ENCODE measurements at places on chromosomes 4 and X. TPM values are rescaled to one million over a fixed set of nuclear protein-coding genes. Genes with fewer than 3 reads are reported as not detected.

Gene HDAC8
- total RNA-seq = 24.1 TPM

Gene DNAAF6
- not detected for total RNA-seq

Gene ARMCX1
- total RNA-seq = 37.1 TPM

Gene TREX2
- total RNA-seq = 1.1 TPM

Gene TTC29
- not detected for total RNA-seq

Gene KLHL4
- 2.7 TPM for total RNA-seq

Gene HAND2
- 15.3 TPM for total RNA-seq

Gene DACH2
- total RNA-seq = not detected

Gene CDKL5
- total RNA-seq = 2.5 TPM

Gene FGG
- not detected for total RNA-seq

Gene RASSF6
- total RNA-seq = not detected

Gene ZFP92
- 0.06 TPM for total RNA-seq

Gene XAGE2
- total RNA-seq = not detected

Gene REELD1
- total RNA-seq = not detected

Gene TMPRSS11F
- total RNA-seq = not detected

Gene POU4F2
- total RNA-seq = not detected

Gene DUX4
- not detected for total RNA-seq

Gene DCK
- 4.5 TPM for total RNA-seq

Gene PAK3
- 0.12 TPM for total RNA-seq

Gene EXOC1
- 26.9 TPM for total RNA-seq

Gene NSG1
- total RNA-seq = 6.4 TPM

Gene ENPP6
- total RNA-seq = not detected

Gene EPGN
- total RNA-seq = not detected

Gene NXF2
- total RNA-seq = not detected

Gene ZFX
- total RNA-seq = 25.0 TPM

Gene SHROOM4
- total RNA-seq = 3.2 TPM

Gene RPA4
- 0.20 TPM for total RNA-seq

Gene HUWE1
- 82.4 TPM for total RNA-seq

Gene CAPN6
- total RNA-seq = not detected

Gene HAUS7
- 16.8 TPM for total RNA-seq

Gene SSX2B
- total RNA-seq = not detected

Gene IL3RA
- 2.8 TPM for total RNA-seq

Gene FAM149A
- total RNA-seq = 9.7 TPM

Gene NDUFA1
- 67.8 TPM for total RNA-seq

Gene TEX13A
- total RNA-seq = not detected

Gene ASB12
- total RNA-seq = not detected

Gene SSX1
- total RNA-seq = not detected

Gene CCDC160
- not detected for total RNA-seq

Gene FGB
- total RNA-seq = not detected

Gene CT83
- total RNA-seq = not detected

Gene ANXA3
- total RNA-seq = 0.83 TPM

Gene H2AZ1
- 104 TPM for total RNA-seq

Gene UNC5C
- total RNA-seq = 18.1 TPM

Gene VCX3B
- total RNA-seq = not detected

Data from cardiac ventricle fibroblast (primary cell).